ENCODE measurements at places on chromosomes 16 and 17.

DNA sequence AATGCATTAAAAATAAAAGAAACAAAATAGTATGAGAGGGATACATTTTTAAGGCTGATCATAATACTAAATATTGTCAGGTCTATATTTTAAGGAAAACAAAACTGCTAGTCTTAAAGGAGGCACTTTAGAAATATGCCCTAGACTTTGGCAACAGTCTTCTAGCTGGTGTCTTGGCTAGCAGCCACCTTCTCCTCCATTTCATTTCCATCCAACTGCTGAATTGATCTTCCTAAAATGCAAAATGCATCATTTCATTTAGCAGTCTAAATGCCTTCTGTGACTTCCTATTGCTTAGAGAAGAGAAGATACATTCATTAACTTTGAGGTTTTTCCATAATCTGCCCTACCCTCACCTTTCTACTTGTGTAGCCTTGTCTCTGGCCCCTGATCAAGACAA lies 1404.1 kb downstream of the CDH11 start:
- DNase-seq: no peak

- DNase-seq: no peak
Observed at GRCh38 chr16:12646098-12646489, 157.6 kb downstream of the CPPED1 start.

DNA sequence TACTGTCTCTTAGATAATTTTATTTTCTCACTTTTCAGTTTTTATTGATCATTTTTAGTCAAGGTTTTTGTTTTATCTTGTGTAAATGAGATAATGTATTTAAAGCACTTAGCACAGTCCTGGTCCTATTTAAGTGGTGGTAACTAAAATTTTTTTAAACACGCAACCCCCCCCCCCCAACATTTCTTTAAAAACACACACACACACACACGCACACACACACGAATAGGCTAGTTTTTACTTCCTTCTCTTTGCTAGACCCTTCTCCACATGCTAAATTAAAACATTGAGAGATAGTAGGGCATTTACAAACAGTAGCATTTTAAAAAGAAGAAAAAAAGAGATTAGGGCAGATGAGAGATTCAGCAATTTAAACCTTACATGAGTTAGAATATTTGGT lies 5.0 kb downstream of the NFATC3 start:
- DNase-seq: no peak

DNA sequence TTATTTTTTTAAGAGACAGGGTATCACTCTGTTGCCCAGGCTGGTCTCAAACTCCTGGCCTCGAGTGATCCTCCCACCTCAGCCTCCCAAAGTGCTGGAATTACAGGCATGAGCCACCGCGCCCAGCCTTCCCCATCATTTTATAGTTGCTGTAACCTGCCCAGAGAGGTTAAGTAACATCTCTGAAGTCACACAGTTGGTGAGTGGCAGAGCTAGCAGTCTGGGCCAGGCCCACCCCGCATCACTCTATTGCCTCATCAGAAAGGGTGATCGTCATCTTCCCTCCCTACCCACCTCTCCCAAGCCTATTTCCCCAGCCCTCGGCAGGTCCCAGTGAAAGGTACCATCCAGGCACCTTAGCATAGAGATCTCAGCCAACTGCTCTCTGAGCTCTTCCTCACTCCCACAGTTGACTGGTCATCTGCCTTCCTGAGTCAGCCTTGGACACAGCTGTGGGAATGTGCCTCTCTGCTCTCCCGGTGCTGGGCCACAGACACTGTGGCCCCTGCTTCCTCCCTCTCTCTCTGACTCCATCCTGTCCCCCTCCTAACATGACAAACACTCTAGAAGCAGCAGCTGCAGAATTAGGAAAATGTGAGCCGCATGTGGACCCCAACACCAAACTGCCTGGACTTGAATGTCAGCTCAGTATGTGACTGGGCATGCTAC lies 57.1 kb downstream of the SCNN1B start:
- DNase-seq: peak; percentile 6

GRCh38 chr17:38900978-38901656 lies 24.3 kb upstream of the LASP1NB start:
- DNase-seq: peak; percentile 51

DNA sequence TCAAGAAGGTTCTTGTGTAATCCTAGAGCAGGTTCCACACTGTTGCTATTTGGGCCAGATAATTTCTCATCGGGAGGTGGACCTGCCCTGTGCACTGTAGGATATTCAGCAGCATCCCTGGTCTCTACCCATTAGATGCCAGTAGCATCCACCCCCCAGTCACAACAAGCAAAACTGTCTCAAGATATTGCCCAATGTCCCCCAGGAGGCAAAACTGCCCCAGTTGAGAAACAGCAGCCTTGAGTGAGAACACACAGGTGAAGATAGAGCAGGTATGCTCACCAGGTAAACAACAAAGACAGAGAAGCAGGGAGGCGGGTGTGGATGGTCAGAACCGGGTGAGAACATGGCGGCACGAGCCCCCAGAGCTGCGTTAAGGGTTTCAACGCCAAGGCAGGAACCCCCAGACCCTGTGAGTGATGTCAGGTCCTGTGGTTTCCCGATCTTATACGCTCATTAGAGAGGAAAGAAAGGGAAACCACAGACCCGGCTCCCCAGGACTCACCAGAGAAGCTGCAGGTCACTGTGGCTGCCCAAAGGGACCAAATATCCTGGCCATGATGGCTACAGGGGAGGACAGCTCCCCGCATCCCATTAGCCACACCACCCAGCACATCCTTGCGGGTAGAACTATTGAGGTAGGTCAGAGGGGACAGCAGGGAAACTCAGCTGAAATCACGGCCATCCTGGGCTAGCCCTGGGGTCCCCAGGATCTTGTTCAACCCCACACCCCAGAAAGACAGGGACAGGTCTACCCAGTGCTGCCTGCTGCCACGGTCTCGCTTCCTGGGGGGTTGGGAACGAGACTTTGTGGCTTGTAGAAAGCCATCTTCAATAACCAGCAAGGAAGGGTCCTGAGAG lies 21.2 kb downstream of the CDC42EP4 start:
- no peak for DNase-seq

- no peak for DNase-seq
Observed at GRCh38 chr16:86877835-86878234, 299.5 kb downstream of the FOXL1 start.

DNA sequence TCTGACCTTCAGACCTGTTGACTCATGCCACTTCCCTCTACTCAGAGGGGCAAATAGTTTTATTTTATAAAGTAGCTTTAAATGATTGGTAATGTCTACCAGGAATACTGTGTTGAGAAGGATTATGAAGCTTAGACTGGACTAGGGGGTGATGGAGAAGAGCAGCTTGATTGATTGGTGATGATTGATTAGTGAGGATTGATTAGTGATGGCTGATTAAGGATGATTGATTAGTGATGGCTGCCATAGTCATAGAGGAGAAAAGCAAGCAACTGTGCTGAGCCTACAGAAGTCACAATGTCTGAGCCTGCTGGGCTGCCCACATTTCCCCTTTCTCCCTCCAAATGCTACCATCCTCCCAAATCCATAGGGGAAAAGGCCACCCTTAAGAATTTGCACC lies 206.8 kb upstream of the SALL1 start:
- no peak for DNase-seq

DNA sequence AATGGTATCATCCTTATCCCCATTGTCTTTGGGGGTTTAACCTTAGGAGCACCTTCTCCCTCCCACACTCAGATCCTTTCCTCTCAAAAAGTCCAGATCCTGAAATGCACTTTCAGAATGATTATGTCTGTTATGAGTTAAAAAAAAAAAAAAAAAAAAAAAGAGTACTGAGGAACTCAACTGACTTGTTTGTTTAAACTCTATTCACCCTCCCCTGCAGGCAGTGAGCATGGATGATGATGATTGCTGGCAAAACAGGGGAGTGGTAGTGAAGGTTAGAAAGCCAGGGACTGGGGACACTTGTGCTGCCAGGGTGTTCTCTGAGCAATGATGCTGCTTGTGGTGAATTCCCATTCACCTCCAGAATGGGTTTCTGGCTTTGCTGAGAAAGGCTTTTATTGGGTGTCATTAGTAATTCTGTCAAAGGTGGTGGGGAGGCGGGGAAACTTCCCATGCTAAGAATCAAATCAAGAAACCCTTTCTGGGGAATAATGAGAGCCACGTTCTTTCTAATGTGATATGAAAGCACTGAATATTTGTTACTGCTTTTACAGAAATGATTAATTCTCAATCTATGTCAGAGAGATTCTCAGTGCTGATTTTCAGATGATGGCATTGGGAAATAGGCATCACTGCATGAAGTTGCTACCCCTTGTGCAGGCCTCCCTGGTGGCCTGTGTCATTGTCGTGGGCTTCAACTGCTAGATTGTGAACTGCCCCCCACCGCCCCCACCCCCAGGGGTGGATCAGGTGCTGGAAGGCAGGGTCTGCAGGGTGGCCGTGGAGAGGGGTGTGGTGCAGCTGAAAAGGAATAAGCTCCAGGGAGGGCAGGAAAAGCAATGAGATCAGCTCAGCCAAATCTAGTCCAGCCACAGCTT lies 14.1 kb downstream of the CCL4 start:
- no peak for DNase-seq

DNA sequence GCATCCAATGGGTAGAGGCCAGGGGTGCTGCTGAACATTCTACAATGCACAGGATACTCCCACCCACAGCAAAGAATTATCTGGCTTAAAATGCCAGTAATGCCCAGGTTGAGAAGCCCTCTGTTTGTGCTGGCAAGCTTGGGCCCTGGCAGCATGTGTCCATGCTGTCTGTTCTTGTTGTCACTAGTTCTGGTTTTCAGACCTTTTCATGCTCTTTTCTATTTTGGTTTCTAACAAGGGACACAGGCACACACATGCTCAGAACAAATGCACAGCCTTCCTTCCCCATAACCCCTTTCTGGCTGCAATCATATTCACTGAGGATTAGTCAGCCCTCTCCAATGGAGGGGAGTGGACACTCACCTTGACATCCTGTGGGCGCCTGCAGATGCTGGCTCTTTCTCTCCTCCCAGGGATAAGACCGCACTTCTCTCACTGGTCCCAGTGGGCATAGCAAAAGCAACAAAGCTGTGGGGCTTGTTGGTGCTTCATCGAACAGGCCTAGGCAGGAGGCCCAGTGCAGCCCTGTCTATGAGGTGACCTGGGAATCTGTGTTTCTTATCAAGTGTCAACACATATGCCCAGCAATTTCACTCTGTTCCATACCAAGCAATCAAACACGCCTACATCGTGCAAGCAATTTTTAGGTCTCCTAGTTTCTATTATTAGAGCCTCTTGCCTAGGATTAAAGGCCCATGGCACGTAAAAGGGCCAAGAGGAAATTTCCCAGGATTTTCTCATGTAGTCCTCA lies 271.1 kb upstream of the CCL2 start:
- no peak for DNase-seq

GRCh38 chr17:1999557-2000251 lies 25.4 kb downstream of the RTN4RL1 start:
- peak; percentile 81 for DNase-seq

- DNase-seq: no peak
Observed at GRCh38 chr17:75979705-75980187, 706 bp downstream of the TEN1 start.

GRCh38 chr17:56274491-56274890 lies 121.2 kb downstream of the ANKFN1 start:
- DNase-seq: no peak

- DNase-seq: no peak
Observed at GRCh38 chr16:69798466-69798865, 36.3 kb downstream of the WWP2 start.

DNA sequence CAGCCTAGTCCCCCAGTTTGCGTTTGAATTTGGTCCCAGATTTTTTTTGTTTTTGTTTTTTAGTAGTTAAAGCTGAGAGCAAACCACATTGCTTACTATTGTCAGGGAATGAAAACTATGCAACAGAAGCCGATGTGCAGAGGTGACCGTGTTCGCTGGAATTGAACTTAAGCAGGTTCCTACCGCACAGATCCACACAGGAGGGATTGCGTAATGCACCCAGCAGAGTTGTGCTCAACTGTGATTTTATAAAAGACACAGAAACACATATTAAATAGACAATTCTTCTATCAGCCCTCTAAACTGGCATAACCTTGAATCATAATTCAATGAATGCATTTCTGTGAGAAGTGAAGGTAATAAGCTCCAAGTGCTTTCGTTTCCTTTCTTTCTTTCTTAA lies 443.0 kb downstream of the WWOX start:
- no peak for DNase-seq

- peak; percentile 27 for DNase-seq
Observed at GRCh38 chr16:57534881-57535658, 1.3 kb downstream of the CCDC102A start.

- DNase-seq: peak; percentile 69
Observed at GRCh38 chr16:88533381-88533917, 36.8 kb upstream of the ZC3H18 start.

- DNase-seq: no peak
Observed at GRCh38 chr16:30335598-30336474, 19.3 kb downstream of the CD2BP2 start.

- DNase-seq: no peak
Observed at GRCh38 chr16:58040945-58041627, 15.5 kb downstream of the MMP15 start.

DNA sequence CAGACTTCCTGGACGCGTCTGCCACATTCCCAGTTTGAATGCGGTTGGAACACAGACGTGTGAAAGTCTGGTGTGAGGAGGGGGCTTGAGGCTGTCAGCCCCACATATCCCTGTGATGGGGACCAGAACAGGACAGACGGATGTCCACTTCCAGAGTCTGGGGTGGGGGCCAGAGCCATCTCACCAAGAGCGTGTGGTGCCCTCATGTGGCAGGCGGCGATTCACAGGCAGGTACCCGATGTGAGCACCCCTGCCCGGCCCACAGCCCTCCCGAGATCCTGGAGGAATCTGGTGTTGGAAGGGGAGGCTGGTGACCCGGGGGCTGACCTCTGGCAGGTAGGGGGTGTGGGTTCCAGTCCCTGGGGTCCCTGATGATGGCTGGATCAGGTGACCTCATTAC lies 51.5 kb downstream of the ENGASE start:
- DNase-seq: no peak

GRCh38 chr17:43224146-43224705 lies 4.2 kb downstream of the CCDC200 start:
- no peak for DNase-seq

GRCh38 chr17:1197781-1198490 lies 18.2 kb upstream of the ABR start:
- peak; percentile 91 for DNase-seq

DNA sequence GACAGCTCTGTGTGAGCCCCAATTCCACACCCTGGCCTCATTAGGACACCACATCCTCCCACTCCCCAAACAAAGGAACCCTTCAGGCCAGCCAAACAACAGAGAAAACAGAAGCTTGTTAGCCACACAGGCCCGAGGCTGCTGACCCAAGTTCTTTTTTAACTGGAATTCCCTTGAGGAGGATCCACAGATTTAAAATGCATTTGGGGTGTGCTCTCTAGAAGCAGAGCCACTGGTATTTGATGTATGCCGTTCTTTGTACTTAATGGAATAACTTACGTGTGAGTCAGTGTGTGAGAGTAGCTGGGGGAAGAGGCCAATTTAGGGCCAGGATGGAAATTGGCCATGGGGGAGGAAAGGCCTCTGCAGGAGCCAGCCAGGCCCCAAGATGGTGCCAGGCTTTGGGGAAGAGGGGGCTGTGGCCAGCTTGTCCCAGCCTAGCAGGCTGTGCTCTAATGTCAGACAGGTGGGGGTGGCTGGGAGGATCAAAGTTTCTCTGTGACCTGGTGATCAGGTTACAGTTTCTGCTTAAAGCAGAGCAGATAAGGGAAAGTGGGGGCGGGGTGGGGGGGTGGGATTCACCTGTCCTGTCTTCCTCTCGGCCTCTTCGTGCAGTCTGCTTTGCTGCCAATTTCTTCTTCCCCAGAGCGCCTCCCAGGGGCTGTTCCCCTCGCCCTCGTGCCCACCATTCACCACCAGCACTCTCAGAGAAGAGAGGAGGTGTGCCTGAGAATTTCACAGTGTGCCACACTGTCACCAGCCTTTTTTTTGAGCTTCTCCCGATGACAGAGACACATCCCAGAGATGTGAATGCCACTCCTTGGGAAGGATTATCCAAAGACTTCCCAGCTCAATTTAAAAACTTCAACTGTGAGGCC lies 50.8 kb downstream of the TOM1L2 start:
- peak; percentile 87 for DNase-seq

Data from muscle of leg (tissue), 16 donors.